Astrocyte (in vitro differentiated cells and primary cell): ENCODE measurements at places on chromosomes 6 and 20.

GRCh38 chr20:52469128-52469527 is 277.5 kb upstream of the ZFP64 start:
- no peaks in the 10 kb centered on the region for H3K36me3 ChIP-seq
- no peaks in the 10 kb centered on the region for H3K4me1 ChIP-seq
- DNase-seq = no peak
- no peak overlapping the region for H3K27ac ChIP-seq

DNA sequence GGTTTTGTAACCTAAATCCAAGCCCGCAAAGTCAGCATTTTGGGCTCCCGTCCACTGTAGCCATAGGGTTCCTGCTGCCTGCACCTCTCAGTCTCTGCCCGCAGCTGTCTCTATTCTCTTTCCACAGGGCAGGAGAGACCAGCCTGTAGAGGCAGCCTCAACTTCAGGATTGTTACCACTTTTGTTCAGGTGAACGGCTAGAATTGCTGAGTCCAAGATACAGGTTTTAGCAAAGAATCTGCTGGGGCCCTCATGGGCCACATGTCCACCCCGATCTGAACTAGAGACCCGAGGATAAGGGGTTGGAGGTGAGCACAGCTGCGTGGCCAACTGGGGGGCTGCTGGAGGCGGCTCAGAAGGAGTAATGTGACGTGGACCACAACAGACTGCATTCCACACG is 137.7 kb upstream of the C6orf118 start:
- no peaks in the 10 kb centered on the region for H3K4me1 ChIP-seq
- no peaks in the 10 kb centered on the region for H3K27me3 ChIP-seq
- no peak for DNase-seq
- H3K4me3 ChIP-seq = no peak overlapping the region
- H3K27ac ChIP-seq = no peak overlapping the region
- no peaks in the 10 kb centered on the region for H3K36me3 ChIP-seq

DNA sequence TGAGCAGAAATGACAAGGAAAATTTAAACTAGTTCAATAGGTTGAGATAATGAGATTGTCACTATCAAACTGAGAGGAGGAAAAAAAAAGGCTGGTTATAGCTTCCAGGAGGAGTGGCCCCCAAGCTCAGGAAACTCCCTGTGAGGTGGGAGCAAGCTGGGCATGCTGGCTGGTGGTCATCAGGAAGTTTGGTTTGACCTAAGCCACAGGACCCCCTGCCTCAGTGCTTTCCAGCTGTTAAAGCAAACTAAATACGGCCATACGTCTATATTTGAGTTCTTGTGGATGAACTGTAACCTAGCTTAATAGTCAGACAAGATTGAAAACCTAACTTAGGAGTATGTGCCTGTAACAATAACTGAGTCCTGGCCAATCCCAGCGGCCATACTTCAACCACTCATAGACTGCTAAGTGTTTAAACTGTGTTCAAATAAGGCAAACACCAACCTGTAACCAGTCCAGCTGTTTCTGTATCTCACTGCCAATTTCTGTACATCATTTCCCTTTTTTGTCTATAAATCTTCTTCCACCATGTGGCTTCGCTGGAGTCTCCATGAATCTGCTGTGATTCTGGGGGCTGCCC is 24.6 kb upstream of the ZBTB24 start:
- H3K36me3 ChIP-seq = no peaks in the 10 kb centered on the region
- no peaks in the 10 kb centered on the region for H3K4me1 ChIP-seq
- peaks cover 2% of the 10 kb centered on the region for H3K27me3 ChIP-seq
- no peak for DNase-seq
- no peak overlapping the region for H3K27ac ChIP-seq

DNA sequence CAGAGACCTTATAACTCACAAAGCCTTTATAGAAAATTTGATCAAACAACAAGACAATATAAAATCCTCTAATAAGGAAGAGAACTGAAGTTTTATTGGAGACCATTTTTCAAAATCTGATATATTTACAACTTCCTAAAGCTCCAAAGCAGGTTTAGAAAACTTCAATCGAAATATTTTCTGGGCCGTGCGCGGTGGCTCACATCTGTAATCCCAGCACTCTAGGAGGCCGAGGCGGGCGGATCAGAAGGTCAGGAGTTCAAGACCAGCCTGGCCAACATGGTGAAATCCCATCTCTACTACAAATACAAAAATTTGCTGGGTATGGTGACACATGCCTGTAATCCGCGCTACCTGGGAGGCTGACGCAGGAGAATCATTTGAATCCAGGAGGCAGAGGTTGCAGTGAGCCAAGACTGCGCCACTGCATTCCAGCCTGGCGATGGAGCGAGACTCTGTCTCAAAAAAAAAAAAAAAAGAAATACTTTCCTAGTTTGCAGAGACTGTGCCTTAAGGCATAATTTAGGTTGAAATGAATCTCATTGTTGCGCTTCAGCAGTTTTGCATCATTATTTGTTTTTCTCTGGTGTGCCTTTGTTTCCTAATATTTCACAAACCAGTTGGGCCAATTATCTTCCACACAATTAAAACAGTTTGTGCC is 60.6 kb upstream of the ASIP start:
- H3K4me3 ChIP-seq = no peak overlapping the region
- DNase-seq = no peak
- H3K4me1 ChIP-seq = no peaks in the 10 kb centered on the region
- H3K36me3 ChIP-seq = no peaks in the 10 kb centered on the region

DNA sequence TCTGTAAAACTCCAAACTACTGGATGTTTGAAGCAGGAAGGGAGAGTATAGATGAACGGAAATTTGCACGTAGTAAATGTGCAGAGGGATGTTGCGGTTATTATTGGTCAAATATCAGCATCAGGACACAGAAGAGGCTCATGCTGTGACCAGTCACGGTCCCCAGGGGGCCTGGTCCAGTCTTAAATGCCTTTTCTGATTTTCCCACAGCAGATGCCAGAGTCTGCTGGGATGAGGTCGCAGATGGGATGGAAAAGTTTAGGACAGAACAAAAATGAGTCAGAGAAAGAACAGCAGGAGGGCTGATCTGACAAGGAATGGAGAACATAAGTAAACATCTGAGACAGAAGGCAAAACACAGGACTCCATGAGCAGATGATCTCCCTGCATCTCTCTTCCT is 11.7 kb upstream of the SIRPG start:
- DNase-seq = peak; percentile 5
- H3K4me1 ChIP-seq = no peaks in the 10 kb centered on the region
- H3K27ac ChIP-seq = no peak overlapping the region
- H3K4me3 ChIP-seq = no peak overlapping the region
- no peaks in the 10 kb centered on the region for H3K27me3 ChIP-seq

DNA sequence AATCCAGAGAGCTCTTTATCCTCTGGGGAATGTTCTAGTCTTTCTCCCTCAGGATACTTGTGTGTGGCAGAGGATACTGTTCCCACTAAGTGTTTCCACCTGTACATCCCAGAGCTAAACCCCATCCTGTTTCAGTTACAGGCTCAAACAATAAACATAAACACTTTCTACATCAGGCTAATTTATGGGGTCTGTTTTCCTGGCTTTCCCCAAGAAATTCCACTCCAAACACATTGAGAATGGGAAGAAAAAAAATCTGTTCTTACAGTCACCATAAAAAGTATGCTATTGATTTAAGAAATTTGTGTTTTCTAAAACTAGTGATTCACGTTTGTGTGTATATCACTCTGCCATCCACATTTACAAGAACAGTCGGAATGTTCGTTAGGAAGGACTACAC is 293.9 kb upstream of the FOXQ1 start:
- no peak overlapping the region for H3K27ac ChIP-seq
- peaks cover 9% of the 10 kb centered on the region for H3K27me3 ChIP-seq
- H3K4me3 ChIP-seq = no peak overlapping the region
- no peaks in the 10 kb centered on the region for H3K36me3 ChIP-seq

DNA sequence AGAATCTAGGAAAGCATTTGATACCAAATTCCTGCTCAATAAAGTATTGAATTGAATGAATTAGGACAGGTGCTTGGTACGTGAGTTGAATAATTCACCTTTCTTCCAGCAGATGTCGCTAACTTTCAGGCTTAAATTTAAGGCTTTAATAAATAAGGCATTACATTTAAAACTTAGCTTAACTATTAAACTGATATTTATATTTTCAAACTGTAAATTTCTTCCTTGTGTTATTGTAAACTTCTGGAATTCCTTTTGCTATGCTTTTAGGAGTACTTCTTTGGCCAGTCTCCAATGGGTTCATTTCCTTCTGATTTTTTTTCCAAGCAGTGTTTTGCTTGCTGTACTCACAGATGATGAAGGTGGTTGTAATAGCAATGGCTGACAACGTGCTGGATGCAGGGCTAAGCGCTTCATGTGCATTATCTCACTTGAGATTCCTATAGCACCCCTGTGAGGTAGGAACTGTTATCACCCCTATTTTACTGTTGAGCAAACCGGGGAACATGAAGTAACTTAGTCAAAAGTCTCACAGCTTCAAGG is 71.3 kb upstream of the SLC2A12 start:
- no peak overlapping the region for H3K4me3 ChIP-seq
- no peaks in the 10 kb centered on the region for H3K4me1 ChIP-seq
- no peaks in the 10 kb centered on the region for H3K36me3 ChIP-seq
- peak; percentile 58 for DNase-seq

GRCh38 chr20:37757550-37757949 is 63.7 kb downstream of the CTNNBL1 start:
- peaks cover 4% of the 10 kb centered on the region for H3K36me3 ChIP-seq
- no peak overlapping the region for H3K4me3 ChIP-seq
- no peaks in the 10 kb centered on the region for H3K27me3 ChIP-seq

DNA sequence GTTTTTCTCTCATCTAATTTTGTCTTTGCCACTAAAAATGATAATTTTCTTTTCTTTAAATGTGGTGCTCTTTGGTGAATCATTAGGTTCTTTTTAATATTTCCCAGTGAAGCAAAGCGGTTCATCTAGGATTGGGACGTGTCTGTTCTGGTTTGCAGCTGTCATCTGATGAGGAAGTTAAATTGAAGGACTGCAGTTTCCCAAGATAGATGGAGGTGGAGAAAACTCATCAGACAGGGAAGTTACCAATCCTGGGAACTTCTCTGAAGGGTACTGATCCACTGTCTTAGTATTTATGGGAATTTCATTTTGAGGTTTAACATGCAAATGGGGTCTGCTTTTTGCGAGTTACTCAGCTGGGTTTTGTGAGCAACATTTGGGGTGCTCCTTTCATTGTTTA is 2.4 kb upstream of the AARS2 start:
- H3K36me3 ChIP-seq = peaks cover 7% of the 10 kb centered on the region
- H3K27me3 ChIP-seq = peaks cover 23% of the 10 kb centered on the region
- H3K27ac ChIP-seq = no peak overlapping the region
- H3K4me1 ChIP-seq = peaks cover 10% of the 10 kb centered on the region
- no peak for DNase-seq
- H3K4me3 ChIP-seq = no peak overlapping the region

- DNase-seq = no peak
- no peaks in the 10 kb centered on the region for H3K36me3 ChIP-seq
- H3K27ac ChIP-seq = no peak overlapping the region
- peaks cover 10% of the 10 kb centered on the region for H3K27me3 ChIP-seq
These were observed 43.1 kb downstream of the PRND start for GRCh38 chr20:4764805-4765204.

DNA sequence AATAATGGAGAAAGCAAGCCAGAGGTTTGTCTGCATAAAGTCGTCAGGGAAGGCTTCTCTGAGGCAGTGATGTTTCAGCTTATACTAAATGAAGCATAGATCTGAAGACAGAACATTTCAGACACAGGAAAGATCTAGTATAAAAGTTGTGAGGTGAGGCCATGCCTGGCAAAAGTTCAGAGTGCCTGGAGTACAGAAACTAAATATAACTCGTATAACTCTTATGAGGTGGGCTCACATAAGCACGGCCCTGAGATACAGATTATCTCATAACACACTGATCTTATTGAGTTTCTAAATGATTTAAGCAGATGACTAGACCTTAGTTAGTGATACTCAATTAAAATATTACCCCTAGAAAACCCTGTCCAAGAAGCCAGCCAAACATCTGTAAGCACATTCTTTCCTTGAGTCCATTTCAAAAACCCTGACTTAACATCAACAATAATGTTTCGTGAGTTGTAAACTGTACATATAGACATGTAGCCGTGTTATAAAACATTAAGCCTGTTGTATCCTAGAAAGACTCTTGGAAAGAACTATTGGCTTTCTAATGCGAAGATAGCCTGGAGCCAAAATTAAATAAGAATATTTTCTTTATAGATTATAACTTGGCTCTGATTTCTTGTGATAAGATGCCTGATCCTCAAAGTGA is 667.6 kb downstream of the TENT5A start:
- H3K36me3 ChIP-seq = no peaks in the 10 kb centered on the region
- H3K27me3 ChIP-seq = no peaks in the 10 kb centered on the region
- no peaks in the 10 kb centered on the region for H3K4me1 ChIP-seq
- H3K27ac ChIP-seq = no peak overlapping the region
